Activated naive CD4-positive, alpha-beta T cell treated with anti-CD3 and anti-CD28 coated beads, Interleukin-2, amount 50 U/mL, for 72 hours (primary cell): ENCODE measurements at places on chromosomes 7 and 10.

DNA sequence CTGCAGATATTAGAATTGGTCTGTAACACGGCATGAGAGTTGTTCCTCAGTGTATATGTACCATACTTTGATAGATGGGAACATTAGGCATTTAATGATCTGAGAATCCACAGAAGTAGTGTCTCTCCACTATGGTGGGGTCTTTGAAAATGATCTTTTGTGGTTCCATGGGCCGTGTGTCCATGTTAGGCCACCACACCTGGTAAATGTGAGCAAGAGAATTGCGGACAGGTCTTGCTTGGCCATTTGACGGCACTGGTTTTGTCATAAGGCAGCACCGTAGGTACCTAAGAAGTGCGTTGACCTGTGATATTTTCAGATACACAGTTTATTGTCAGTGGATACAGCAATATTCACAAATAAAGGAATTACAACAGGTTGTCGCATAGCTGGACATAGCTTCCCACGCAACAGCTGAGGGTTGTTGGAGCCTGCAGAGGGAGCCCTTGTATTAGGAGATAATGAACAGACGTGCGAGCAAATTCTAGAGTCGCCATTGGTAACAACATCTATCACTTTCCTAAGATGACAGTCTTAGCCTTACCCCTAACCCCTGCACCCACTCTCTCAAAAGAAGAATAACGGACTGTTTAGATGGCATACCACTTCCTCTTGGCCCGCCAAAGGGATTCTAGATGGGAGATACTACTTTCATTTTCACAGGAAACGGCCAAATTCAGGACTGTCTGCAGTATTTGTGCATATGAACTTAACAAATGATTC is 111.4 kb downstream of the COL28A1 start:
- peak; percentile 41 for DNase-seq

DNA sequence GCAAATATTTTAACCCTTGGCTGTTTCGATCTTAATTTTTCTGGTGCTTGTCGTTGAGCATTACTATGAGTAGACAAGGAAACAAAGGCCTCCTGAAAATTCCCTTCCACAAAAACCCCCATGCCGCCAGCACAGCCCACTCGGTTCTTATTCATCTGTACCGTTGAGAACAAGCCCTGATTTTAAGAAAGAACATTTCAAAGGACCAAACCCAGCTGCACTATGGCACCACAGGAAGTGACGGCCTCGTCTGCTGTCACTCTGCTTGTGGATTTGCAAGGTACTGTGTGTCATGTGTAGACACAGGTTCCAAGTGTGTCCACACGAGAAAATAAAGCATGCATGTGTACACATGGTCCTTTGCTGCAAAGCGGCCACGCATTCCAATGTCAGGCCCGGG is 285.2 kb downstream of the DNAJB6 start:
- no peak for DNase-seq

GRCh38 chr7:141150465-141150864 is 76.6 kb downstream of the TMEM178B start:
- no peak for DNase-seq

GRCh38 chr7:116354171-116354545 is 143.8 kb downstream of the TES start:
- DNase-seq: no peak

DNA sequence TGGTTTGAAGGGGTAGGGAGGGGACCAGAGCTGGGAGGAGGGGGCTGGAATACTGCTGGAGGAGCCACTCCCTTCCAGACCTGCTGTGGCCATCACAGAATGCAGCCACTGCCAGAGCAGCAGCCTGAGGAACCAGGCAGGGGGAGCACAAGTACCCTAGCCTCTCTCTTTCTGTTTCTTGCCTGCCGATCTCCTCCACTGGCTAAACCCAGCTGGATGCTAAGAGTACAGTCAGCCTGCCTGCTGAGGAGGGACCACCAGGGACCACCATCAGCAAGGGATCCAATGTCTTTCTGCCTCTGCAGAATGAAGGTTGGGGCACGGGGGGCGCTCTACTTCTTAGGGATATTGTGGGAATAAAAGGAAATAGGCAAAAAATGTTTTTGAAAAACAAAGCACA is 4.7 kb downstream of the BLVRA start:
- DNase-seq: no peak

GRCh38 chr10:71528371-71529206 is 131.9 kb downstream of the CDH23 start:
- DNase-seq: no peak

- DNase-seq: no peak
Observed at GRCh38 chr10:99170116-99170675, 65.5 kb downstream of the HPSE2 start.

GRCh38 chr7:35982600-35982999 is 170.5 kb upstream of the EEPD1 start:
- no peak for DNase-seq

GRCh38 chr7:1645071-1645409 is 25.0 kb upstream of the ELFN1 start:
- no peak for DNase-seq
